ENCODE measurements at places on chromosomes 6 and 20. TPM values are rescaled to one million over a fixed set of nuclear protein-coding genes. Genes with fewer than 3 reads are reported as not detected.

The IL20RA gene
- total RNA-seq: 0.84 TPM

The BMP6 gene
- total RNA-seq: 3.4 TPM

- peak overlapping the region; percentile 96 for H3K27ac ChIP-seq
- peak overlapping the region; percentile 80 for H3K4me3 ChIP-seq
- peaks cover 8% of the 10 kb centered on the region for H3K36me3 ChIP-seq
- DNase-seq: no peak
Observed at GRCh38 chr6:143679041-143679440, 1.3 kb downstream of the PHACTR2 start.

GRCh38 chr6:98847779-98848538, 13.6 kb downstream of the POU3F2 start:
- H3K27me3 ChIP-seq: peaks cover 58% of the 10 kb centered on the region
- peak overlapping the region; percentile 50 for H3K4me3 ChIP-seq
- H3K36me3 ChIP-seq: no peaks in the 10 kb centered on the region
- DNase-seq: no peak

DNA sequence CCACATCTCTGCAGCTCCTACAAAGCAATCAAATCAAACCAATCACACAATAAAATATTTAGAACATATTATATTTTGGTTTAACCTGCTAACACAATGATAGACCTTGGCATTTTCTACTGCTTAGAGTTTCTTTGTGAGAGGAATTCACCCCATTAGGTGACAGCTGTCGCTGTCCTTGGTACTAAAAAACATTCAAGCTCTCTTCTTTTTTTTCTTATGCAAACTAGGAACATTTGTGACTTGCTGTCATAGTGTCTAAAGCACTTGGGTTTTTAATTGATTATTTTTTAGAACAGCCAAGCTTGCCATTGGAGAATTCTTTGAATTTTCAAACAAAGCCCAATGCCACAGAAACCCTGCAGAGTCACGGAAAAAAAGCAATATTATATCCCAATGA, 46.4 kb downstream of the CNR1 start:
- H3K27ac ChIP-seq: no peak overlapping the region
- H3K4me3 ChIP-seq: no peak overlapping the region
- DNase-seq: no peak
- H3K36me3 ChIP-seq: no peaks in the 10 kb centered on the region

DNA sequence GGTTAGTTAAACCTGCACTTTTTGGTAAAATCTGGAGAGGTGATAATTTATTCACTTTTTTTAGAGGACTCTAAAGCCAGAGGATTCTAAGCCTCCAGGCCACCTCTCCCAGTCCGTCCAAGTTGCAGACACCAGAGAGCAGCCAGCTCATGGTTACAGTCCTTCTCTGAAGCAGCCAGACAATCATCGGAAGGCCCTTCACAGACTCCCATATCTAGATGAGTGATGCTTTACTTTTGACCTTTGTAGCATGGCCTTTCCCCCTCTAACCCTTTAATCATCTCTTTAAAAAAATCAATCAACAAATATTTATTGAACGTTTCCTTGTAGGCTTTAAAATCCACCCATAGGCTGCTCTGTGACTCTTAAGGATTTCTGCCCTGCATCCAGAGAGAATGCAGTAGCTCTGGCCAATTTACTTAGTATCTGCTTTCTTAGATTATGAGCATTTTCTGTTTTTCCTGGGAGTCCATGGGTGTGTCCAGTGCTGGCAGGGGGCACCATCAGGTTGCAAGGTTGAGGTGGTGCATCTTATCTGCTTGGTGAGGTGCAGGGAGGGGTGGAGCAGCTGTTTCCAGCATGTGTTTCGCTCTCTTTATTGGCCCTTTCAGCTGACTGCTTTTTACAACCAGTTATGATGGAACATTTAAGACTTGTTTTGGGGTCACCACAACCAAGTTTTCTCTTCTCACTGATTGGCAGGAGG, 58.6 kb downstream of the JARID2 start:
- no peaks in the 10 kb centered on the region for H3K36me3 ChIP-seq
- no peaks in the 10 kb centered on the region for H3K27me3 ChIP-seq
- H3K27ac ChIP-seq: peak overlapping the region; percentile 40
- H3K4me1 ChIP-seq: peaks cover 76% of the 10 kb centered on the region
- no peak for DNase-seq

- peak overlapping the region; percentile 75 for H3K4me3 ChIP-seq
- no peaks in the 10 kb centered on the region for H3K27me3 ChIP-seq
- peak overlapping the region; percentile 98 for H3K27ac ChIP-seq
- no peak for DNase-seq
- no peaks in the 10 kb centered on the region for H3K36me3 ChIP-seq
- peaks cover 40% of the 10 kb centered on the region for H3K4me1 ChIP-seq
Observed at GRCh38 chr6:29965873-29966601, 23.7 kb downstream of the HLA-A start.

GRCh38 chr6:134909701-134910592, 40.0 kb downstream of the ALDH8A1 start:
- DNase-seq: no peak
- no peaks in the 10 kb centered on the region for H3K36me3 ChIP-seq
- no peak overlapping the region for H3K27ac ChIP-seq
- peaks cover 8% of the 10 kb centered on the region for H3K27me3 ChIP-seq
- no peaks in the 10 kb centered on the region for H3K4me1 ChIP-seq
- H3K4me3 ChIP-seq: no peak overlapping the region

DNA sequence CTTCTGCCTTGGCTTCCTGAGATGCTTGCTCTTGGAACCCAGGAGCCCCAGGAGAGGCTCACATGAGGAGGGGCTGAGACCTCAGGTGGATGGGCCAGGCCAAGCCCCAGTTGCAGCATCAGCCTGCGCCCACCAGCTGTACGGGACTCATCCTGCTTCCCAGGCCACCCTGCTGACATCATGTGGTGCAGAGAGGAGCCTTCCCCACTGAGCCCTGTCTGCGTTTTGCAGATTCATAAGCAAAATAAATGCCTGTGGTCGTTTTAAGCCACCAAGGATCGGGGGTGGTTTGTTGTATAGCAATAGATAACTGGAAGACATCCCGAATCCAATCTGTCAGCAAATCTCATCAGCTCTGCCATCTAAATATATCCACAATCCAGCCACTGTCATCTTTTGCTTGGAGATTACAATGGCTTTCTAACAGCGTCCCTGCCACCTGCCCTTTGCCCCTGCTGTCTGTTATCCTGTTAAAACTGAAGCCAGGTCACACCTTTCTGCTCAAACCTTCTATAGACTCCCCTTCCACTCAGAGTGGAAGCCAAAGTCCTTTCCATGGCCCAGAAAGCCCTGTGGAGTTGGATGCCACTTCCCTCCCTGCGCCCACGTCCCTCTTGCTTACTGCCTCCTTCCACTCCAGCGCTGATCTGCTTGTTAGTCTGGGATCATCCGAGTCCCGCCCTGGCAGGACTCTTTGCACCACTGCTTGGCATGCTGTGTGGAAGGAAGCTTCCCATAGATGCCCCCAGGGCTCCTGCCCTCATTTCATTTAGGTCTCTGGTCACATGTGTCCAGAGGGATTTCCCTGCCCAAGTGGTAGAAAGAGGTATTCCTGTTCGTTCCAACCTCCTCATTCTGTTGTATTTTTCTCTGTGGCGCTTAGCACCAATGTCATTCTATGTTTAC, 24.0 kb upstream of the MLN start:
- no peak overlapping the region for H3K4me3 ChIP-seq
- H3K27ac ChIP-seq: no peak overlapping the region
- peaks cover 14% of the 10 kb centered on the region for H3K4me1 ChIP-seq
- no peak for DNase-seq

The LCA5 gene
- 8.9 TPM for total RNA-seq

The GATA5 gene
- total RNA-seq: 3.8 TPM

DNA sequence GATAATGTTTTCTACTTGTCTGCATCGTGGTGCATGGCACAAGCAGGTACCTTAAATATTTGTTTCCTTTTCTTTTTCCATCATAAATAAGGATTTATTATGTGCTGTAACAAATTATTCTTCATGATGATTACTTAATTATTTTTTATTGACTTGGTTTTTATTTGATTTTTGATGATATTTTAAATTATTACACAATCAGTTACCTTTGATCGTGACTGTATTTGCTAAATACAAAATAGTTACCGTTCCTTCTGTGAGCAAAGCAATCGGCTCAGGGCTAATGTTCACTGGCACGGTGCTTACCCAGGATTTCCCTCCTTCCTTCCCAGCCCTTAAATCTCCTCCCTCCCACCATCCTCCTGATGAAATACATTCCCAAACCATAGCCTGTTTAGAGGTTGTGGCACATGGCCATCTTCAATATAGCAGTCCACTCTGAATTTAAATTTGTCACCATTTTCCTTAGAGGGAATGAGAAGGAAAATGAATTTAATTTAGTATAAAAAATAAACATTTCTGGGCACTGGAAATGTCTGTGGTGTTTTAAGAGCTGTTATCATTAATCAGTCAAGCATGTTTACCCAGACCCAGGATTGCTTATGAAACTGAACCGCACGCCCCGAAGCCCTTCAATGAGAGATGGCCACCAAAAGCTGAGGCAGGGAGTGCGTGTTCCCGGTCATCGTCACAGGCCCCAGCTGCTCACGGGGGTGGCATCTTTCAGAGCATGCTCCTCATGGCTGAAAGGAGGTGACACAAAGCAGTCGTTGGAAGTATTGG, 23.0 kb upstream of the EXOC2 start:
- no peaks in the 10 kb centered on the region for H3K36me3 ChIP-seq
- H3K27ac ChIP-seq: no peak overlapping the region
- H3K27me3 ChIP-seq: peaks cover 61% of the 10 kb centered on the region
- peaks cover 3% of the 10 kb centered on the region for H3K4me1 ChIP-seq
